AG04449 (cell line): ENCODE measurements at places on chromosomes 7 and 10.

DNA sequence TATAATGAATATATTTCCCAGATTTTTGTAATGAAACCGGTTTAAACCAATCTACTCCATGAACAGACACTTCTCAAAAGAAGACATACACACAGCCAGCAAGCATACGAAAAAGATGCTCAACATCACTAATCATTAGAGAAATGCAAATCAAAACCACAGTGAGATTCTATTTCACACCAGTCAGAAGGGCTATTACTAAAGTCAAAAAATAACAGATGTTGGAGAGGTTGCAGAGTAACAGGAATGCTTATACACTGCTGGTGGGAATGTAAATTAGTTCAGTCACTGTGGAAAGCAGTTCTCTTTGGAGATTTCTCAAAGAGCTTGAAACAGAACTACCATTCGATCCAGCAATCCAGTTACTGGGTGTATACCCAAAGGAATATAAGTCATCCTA is 240.7 kb downstream of the TSPAN12 start:
- DNase-seq = no peak

GRCh38 chr7:36546331-36546730 is 156.7 kb downstream of the ANLN start:
- no peak for DNase-seq

DNA sequence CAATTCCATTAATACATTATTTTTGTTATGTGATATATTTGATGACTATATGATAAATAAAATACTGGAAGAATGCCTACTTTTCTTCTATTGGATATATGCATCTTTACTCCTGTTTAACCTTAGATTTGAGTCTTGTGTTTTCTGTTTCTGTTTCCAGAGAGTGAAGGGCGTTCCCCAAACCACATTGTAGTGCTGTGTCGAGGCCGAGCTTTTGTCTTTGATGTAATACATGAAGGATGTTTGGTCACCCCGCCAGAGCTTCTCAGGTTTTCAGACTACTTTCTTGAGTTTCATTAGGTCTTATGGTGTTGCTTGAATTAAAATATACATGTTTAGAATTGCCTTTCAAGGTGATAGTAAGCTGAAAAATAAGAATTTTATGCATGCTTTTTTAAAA is 23.8 kb downstream of the CROT start:
- DNase-seq = no peak

DNA sequence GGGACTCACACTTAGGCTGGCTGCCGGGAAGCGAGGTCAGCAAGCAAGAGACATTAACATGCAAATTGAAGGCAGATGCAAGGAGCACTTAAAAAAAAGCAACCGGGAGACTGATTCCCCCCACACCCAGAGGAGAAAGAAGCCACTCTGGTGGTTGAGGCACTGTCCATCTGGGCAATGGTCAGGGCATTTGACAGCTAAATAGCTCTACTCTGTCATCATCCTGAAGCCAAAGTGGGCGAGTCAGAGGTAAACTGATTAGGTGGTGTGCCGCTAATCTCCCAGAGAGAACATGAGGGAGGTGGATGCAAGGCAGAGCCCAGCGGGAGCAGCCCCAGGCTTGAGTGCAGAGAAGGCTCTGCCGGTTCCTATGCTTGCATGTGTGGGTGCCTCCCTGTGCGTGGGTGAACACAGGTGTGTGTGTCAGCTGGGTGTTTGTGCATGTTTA is 100.6 kb downstream of the PLXNA4 start:
- no peak for DNase-seq

- DNase-seq = no peak
These were observed 187.4 kb downstream of the CYP26A1 start for GRCh38 chr10:93261089-93261488.

DNA sequence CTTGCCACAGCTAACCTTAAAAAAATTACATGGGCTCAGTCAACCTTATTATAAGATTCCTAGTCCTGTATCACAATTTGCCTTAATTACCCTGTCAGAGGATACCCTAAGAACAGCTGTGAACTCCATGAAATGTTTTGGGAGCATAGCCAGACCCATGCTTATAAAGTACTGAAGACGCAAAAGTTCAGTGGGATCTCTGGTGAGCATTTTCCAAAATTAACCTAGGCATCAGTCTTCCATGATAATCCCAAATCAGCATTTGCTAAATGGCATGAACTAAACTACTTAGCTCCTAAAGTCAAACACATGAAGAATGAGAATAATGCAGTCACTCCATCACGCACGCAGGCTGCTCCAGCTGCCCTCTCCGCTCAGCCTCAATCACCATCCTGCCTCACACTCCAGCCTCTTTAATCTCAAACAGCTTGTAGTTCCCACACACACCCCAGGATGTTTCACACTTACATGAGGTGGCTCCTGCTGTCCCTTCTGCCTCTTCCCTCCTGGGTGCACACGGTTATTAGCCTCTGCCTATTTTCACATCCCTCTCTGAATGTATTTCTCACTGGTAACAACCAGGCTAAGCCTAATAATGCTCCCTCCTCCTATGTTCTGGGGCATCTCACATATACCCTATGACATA is 15.3 kb downstream of the IGF2BP3 start:
- DNase-seq = no peak

- no peak for DNase-seq
These were observed 59.7 kb downstream of the KCNH2 start for GRCh38 chr7:150918378-150918777.

DNA sequence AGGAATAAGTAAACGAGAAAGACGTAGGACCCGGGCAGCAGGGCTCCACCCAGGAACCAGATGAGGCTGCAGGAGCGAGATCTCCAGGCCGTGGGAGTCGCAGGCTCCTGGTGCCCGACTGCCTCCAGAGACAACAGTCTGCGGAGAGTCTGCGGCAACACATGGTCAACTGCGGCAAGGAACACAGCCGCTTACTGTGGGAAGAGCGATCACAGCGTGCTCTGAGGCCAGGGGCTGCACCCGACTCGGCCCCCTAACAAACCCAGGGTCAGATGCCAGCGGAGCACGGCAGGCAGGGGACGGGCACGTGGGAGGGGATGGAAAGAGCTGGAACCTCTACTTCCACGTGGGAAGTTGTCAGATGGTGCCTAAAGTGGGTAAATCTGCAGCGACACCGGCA is 26.6 kb downstream of the GET4 start:
- no peak for DNase-seq

GRCh38 chr7:150946421-150947240 is 31.5 kb downstream of the KCNH2 start:
- no peak for DNase-seq

GRCh38 chr10:89001729-89002072 is 11.1 kb downstream of the FAS start:
- no peak for DNase-seq

GRCh38 chr7:25860275-25861163 is 291.5 kb upstream of the NFE2L3 start:
- no peak for DNase-seq
